ENCODE measurements at places on chromosomes 6 and 20.
A peak's percentile ranks its signal among the peaks of the same experiment; 100 is the strongest.

GRCh38 chr6:6742535-6742934 is 154.0 kb downstream of the LY86 start:
- DNase-seq = no peak

- DNase-seq = no peak
These were observed 69.9 kb downstream of the PPP1R14C start for GRCh38 chr6:150212778-150213177.

DNA sequence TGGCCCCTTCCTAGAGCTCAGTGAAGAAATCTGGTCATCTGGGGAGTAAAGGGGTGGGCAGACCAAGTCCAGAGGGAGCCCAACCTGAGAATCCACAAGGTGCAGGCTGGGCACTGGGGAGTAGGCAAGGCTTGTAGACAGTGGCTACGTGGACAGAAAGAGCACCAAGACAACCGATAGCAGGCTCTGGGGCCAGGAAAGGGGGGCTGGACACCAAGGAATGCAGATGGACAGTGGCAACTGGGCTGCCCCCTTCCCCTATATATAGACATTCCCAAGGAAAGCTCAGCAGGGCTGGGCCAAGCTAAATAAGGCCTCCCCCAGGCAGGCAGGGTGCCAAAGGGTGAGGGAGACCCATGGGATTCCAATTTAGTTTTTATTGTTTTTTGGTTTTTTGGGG is 1.5 kb upstream of the TNNC2 start:
- peak; percentile 24 for DNase-seq

GRCh38 chr6:35215665-35216411 is 2.1 kb downstream of the SCUBE3 start:
- peak; percentile 26 for DNase-seq

DNA sequence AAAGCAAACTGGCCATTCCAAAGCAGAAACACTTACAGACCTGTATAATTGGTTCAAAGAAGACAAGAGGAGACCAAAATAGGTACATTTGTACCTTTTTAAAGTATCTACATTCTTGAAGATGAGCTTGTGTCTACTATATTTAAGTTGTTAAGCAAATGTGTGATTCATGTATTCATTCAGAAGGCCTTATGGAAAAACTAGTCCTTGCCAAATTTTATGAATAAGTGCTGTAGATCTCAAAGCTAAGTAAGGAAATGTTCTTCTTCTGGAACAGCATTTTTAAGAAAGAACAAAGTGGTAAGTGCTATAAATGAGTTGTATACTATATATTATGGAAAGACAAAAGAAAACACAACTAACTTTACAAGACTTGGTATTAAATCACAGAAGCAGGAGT is 22.2 kb upstream of the HEY2 start:
- DNase-seq = no peak

DNA sequence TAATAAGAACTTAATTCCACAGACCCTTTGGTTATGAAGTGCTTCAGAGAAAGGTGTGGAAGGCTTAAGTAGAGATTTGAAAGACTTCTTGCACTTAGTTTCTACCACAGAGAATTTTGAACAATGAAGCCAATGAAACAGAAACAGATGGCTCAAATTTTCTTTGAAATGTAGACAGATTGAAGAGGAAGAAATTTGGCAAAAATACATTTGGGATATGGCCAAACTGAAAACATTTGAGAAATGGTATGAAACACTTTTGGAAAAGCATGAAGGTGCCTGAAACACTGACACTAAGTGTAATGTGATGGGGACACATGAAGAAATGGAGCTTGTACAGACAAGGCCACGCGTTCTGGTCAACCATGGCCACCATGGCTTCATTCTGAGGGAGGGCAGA is 272.4 kb upstream of the EXOC2 start:
- no peak for DNase-seq

DNA sequence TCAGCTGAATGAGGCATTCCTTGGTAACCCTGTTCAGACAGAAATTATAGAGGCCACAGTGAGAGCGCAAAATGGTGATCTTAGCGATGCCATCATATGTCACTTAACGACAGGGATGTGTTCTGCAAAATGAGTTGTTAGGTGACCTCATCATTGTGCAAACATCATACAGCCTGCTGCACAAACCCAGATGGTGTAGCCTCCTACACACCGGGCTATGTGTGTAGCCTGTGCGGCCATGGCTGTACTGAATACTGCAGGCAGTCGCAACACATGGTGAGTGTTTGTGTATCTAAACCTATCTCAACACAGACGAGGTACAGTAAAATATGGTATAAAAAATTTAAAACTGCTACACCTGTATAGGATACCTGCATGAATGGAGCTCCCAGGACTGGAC is 234.1 kb upstream of the PMEPA1 start:
- DNase-seq = no peak

- peak; percentile 38 for DNase-seq
These were observed 443.1 kb upstream of the FLRT3 start for GRCh38 chr20:14780508-14780907.

DNA sequence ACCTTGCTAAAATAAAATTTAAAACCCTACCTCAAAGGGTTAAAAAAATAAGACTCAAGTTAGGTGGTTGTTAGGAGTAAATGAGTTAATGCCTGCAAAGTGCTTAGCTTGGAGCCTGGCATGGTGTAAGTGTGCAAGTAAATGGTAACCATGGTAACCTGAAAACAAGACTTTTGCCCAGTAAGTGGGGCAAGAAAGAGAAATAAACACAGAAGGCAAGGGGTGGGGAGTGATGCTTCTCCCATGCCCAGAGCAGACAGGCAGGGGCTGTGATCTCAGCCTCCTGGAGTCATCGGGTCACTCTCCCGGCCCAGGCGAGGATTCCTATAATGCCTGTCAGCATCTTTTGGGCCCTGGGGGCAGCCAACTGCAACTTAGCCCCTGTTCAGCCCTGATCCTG is 59.2 kb upstream of the SLC32A1 start:
- DNase-seq = peak; percentile 20

- DNase-seq = no peak
These were observed 127.4 kb downstream of the GJA10 start for GRCh38 chr6:90021711-90022110.

GRCh38 chr6:111842891-111843290 is 30.4 kb downstream of the FYN start:
- no peak for DNase-seq

GRCh38 chr20:52405417-52405816 is 213.8 kb upstream of the ZFP64 start:
- peak; percentile 19 for DNase-seq

DNA sequence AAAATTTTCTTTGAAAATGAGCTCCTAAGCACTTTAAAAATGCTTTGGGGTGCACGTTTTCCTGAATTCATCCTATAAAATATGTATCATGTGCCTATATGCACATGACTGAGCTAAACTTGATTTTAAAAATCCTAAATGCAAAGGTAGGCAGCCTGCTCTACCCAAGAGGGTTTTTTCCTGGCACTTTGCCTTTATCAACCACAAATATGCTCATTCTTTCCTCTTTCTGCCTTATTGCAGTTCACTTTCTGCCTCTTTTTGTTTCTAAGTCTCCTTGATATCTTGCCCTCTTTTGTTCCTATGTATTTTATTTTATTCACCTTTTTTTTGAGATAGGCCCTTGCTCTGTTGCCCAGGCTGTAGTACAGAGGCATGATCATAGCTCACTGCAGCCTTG is 229.3 kb downstream of the GRM1 start:
- peak; percentile 8 for DNase-seq

GRCh38 chr20:21089391-21089790 is 16.8 kb downstream of the LINC00237 start:
- no peak for DNase-seq

DNA sequence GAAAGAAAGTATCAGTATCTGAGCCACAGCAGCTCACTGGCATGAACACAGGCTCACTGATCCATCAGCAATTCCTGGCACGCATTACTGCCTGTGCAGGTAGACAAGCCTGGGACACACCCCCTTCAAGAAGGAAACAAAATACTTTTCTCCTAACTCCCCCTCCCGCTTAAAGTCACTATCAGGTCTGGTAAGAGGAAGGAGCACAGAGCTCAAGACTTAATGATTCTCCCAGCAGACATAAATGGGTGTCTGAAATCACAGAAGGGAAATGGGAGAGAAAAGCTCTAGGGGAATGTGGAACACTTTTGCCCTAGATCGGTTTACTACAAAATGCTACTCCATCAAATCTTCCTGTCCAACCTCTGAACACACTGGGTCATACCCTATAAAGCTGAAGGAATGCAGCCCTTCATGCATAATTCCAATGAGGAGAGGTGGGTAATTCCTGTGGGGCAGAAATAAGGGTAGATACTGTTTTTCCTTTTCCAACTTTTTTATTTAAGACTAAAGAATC is at the start of gene ADGRF1:
TSS of gene ADGRF1 (minus strand) at position 58 of the 517 bp plus-strand sequence. CDS start 13,271 bp downstream, outside the sequence.
- no peak for DNase-seq

DNA sequence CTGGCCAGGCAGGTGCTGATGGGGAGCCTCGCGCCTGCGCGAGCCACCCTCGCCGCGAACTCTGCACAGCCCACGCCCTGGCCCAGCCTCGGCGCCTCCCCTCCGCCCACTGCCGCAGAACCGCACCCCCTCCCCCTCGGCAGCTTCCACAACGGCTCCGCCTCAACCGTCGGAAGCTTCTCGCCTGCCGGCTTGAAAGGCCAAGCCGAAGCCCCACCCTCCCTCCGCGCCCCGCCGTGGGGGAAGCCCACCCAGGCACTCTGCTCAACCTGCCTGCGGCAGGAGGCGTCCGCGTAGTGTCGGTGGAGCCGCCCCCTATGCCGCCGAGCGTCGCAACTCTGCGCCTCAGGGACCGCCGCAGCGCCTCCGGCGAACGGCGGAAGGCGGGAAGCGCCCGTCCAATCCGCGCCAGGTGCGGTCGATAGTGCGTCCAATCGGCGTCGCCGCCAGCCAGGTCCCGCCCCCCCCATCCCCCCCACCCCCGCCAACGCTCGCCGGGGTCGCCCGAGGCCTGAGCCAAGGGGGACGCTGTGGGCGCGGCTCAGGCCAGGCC is at the start of gene SYCP2:
TSS of gene SYCP2 (minus strand) at position 342 of the 553 bp plus-strand sequence. CDS start 11,224 bp downstream, outside the sequence.
- DNase-seq = peak; percentile 61

DNA sequence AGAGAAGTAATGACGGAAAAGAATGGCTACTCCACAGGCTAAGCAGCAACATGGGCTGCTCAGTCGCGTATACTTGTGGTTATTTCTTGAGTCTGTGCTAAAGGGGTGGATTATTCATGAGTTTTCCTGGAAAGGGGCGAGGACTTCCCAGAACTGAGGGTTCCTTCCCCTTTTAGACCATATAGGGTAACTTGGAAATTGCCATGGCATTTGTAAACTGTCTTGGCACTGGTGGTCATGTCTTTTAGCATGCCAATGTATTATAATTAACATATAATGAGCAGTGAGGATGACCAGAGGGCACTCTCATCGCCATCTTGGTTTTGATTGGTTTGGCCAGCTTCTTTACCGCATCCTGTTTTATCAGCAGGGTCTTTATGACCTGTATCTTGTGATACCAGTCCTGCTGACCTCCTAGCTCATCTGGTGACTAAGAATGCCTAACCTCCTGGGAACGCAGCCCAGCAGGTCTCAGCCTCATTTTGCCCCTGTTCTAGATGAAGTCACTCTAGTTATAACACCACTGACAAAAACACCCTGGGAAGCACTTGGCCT is 11.4 kb downstream of the LBP start:
- peak; percentile 15 for DNase-seq

GRCh38 chr20:58012731-58013510 is 215.5 kb downstream of the ANKRD60 start:
- no peak for DNase-seq

- peak; percentile 11 for DNase-seq
These were observed 59.5 kb downstream of the ZMYND8 start for GRCh38 chr20:47296950-47297349.

DNA sequence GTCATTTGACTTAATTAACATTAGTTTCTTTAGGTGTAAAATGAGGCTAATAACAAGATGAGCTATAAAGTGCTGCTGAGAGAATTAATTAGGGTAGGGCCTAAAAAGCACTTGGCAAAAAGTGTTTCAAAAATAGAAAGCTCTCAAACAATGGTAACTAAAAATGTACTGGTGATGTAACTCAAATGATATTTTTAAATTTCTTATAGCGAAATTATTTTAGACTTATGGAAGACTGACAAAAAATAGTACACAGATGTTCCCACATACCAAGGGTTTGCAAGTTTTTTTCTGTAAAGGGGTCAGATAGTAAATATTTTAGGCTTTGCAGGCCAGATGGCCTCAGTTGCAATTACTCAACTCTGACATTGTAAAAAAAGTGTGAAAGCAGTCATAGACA is 190.7 kb upstream of the UFL1 start:
- no peak for DNase-seq

DNA sequence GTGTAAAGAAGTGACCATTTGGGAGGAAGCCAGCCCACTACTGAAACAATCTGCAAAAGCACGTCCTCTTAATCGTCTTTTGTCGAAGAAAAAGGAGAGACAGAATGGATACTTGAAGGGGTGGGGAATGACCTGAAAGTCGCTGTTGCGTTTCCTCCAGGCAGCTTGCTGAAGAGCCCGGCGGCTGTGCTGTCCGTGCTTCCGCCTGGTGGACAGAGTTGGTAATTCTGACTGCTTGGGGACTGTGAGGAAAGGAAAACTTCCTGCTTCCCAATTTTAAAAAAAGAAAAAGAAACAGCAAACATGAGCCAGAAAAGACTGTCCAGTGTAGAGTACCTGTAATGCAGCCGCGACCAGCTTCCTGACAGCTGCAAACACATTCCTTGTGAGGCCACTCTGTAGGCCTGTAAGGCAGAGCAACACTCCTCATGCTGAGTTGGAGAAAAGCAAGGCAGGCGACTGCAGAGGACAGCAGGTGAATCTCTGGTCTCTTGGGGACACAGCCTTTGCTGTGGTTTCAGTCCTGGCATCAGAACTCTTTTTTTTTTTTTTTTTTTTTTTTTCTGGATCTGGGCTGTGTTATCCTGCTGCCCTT is 251.1 kb upstream of the TBX18 start:
- DNase-seq = peak; percentile 24

DNA sequence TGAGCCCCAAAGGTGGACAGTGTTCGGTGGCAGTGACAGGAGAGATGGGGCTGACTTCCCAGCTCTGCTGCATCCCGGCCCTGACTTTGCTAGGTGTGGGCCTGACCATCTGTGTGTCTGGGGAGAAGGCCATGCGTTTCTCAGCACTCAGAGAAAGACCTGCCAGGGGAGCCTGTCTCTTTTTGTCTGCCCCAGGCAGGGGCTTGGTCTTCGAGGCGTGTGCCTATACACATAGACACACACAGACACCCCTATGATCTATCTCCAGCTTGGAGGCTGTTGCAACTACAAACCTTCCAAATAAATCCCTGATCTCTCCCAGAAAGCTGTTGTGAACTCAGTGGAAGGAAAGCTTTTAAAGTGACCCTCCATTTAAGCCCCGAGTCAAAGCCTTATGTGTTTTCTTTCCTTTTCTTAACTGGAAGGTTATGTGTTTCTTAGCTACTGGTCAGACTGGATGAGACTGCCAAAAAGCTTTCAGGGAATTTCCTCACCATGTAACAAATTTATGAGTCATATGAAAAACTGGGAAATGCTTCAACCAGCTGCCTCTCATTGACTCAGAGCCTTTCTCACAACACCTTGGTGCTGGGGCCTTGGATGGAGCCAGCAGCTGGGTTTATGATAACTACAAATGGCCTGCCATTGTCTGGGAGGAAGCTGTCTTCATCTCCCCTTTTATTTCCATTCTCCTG is 102.6 kb downstream of the CDC5L start:
- DNase-seq = peak; percentile 96

GRCh38 chr6:111710439-111710838 is 104.8 kb upstream of the TRAF3IP2 start:
- no peak for DNase-seq
